ENCODE measurements at places on chromosomes 6 and 20.
A peak's percentile ranks its signal among the peaks of the same experiment; 100 is the strongest.

GRCh38 chr6:147067184-147067583, 137.0 kb upstream of the STXBP5 start:
- no peak for DNase-seq

- DNase-seq, result no peak
These were observed 36.1 kb downstream of the EFCAB8 start for GRCh38 chr20:32894711-32895355.

- no peak for DNase-seq
These were observed 1.4 kb downstream of the BHLHE23 start for GRCh38 chr20:63005365-63005861.

DNA sequence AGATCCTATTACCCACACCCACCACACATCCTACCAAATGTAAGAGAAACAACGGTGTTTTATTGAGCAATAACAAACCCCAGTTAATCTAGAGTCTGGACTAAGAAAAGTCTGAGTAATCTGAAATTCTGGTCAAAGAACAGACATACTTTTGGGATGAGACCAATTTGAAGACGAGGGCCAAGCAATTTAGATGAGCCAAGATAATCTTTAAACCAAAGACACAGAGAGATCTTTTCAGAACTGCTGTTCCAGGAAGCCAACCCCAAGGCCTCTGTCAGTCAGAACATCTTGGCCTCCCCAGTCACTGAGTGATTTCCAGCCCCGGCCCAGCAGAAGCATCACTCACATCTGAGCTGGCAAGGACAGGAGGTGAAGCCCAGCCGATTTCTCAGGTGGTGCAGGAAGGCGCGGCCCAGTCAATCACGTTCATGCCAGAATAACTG, 118.5 kb upstream of the SYNDIG1 start:
- DNase-seq, result no peak

GRCh38 chr6:12363651-12364381, 73.7 kb downstream of the EDN1 start:
- no peak for DNase-seq

GRCh38 chr6:130975325-130975724, 87.7 kb downstream of the EPB41L2 start:
- no peak for DNase-seq

GRCh38 chr6:161270116-161270515, 3.7 kb downstream of the AGPAT4 start:
- no peak for DNase-seq

DNA sequence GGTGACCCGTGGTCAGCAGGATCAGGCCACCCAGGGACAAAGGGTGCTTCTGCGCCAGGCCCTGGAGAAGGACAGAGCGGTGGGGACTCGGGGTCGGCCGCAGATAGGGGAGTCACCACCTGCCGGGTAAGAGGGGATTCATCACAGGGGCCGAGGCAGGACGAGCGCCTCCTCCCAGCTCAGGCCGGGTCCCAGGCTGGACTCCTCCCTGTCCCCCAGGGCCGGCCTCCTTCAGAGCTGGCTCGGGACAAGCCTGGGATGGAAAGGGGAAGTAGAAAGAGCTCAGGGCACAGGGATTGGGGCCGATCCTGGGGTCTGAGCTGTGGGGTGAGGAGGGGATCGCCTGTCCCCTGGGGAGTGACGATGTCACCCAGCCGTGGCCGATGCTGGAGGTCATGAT, 154.6 kb upstream of the PROKR2 start:
- DNase-seq, result no peak

DNA sequence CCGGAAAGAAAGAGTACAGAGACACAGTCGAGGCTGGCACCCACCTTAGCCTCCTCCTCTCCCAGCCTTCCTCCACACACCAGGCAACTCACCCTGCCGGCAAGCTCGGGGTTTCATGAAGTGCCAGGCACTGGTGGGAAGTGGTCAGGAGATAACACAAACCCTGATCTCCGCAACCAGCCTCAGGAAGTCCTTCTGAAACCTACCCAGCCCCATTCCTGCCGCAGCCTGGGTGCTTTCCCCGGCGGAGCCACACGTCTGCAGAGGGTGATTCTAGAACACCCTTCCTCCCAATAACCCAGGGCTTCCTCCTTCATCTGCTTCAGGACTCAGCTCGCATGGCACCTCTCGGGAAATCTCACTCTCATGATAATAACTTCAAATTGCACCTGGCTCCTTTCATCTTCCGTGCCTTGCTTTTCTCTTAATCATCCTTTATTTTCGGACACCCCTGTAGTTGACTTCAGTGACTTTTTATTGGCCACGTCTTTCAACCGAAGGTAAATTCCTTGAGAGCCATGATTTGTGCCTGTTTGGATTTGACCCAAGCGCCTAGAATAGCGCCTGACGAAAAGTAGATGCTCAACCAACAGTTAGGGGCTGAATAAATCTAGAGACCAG, 8.7 kb upstream of the HLA-E start:
- DNase-seq, result no peak

DNA sequence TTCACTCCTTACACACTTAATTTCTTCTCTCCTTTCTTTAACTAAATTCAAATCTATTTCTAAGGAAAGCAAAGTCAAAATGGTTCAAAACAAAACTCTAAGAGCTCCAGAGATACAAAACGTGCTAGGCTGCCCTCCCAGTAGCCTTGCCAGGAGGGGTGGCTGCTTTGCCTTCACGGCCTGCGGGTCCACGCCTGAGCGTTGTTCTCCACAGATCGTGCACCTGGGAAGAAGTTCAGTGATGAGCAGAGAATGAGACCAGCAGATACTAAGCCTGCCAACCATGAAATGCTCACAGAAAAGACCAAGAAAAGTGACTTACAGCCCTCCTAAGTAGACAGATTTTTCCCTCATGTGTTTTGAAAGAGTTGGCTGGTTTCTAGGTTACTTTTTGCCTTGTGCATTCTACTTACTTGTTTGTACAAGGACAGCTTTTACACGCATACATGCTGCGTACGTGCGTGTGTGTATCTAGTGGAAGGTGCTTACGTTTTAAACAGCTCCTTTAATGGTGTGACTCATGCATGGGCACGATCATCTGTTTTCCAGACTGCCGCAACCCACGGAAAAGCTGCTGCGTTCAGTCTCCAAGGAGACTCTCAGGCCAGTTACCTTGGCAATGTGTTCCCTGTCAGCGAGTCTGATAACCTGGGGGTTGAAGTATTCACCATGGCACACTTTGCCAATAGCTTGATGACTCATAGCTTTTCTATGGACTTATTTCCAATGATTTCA, 32.4 kb upstream of the PBOV1 start:
- peak; percentile 87 for DNase-seq

GRCh38 chr6:99779631-99780555, 173.3 kb downstream of the PRDM13 start:
- no peak for DNase-seq

DNA sequence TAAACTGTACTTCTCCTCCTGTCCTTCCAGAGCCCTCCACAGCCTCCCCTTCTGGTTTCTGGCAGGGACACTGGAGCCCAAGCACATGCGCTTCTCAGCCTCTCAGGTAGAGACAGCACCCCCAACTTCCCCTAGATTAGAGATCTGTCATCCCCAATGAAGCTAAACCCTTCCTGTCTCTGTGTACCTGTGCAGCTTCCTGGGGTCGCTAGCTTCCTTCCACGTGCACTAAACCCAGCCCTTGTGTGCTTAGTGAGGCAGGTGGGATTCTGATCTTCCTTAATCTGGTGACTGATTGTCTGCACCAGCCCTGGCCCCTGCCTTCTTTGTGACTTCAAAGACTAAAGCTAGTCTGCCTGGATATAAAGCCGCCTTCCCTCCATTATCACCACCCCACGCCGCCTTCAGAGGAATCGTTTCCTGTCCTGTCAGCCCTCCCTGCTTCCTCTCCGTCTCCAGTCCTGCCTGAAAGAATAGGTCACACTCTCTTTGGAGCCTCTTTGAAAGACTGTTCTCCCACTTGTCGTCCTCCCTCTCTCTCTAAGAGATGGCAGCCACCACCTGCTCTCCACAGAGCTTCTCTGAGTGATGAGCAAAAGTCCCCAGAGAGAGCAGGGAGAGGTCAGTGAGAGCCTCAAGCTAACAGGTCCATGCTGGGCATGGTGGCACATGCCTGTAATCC, 27.5 kb downstream of the CAPN11 start:
- no peak for DNase-seq

DNA sequence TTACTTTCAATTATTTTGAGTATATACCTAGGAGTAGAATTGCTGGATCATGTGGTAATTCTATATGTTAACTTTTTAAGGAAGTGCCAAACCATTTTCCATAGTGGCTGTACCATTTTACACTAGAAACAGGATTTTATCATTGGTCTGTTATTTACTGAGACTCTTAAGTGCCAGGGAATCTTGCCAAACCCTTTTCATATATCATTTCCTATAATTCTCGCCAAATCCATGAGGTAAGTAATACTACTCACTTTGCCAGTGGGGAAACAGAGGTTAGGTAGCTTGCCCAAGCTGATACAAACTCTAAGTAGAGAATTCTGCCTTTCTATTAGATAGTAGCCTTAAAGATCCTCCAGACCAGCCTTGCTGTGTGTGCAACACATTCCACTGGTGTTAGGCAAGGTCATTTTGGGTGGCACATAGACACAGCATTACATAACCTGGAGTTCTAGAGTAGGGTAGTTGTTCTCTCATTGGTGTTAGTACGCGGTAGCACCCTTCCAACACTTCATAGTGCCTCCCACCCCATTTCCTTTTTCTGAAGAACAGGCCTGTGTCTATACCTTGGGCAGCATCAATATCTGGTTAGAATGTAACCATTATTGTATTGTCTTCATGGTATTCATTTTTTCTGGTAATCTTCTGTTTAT, 65.5 kb downstream of the ARID1B start:
- DNase-seq, result no peak

DNA sequence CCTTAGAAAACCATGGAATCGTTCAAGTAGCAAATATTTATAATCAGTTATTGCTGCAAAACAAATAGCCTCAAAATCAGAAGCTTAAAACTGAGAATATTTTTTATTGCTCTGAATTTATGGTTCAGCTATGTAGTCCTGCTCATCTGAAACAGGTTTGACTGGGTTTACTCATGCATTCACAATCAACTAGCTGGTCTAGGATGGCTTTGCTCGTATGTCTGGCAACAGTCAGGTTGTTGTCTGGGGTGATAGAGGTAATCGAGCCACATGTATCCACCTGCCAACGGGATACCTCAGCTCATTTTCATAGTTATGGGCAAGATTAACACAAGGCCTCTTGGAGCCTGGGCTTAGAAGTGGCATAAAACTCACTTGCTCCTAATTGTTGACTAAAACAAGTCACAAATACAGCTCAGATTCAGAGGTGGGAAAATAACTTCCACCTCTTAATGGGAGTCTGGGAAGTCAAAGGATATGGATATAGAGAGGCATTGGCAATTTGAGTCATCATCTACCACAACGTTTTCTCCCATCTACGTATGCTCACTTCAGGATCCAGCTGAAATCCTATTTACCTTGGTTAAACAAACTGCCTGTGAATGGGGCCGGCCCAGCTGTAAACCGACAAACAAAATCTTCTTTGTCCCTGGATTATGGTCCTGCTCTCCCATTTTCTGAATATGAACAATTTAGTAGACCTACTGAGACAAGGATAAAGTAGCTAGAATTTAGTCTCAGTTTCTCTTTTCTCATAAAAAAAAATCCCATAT, 54.5 kb upstream of the TENT5A start:
- peak; percentile 97 for DNase-seq

DNA sequence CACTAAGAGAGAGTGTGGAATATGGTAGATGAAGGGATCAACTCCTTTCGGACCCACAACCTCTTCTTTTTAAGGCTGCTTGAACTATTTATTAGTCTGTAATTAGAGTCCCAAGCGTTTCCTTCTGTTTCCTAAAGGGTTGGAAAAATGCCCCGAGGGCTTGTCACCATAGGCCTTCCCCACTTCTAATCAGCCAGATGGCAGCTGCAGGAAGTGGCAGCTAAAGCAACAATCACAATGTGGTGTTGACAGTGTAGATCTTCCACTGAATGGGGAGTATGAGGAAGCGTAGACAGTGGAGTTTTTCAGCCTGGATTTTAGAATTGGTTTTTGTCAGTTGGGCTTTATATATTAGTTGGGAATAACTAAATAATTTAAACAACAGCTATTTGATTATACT, 40.6 kb downstream of the SLC35D3 start:
- peak; percentile 98 for DNase-seq

DNA sequence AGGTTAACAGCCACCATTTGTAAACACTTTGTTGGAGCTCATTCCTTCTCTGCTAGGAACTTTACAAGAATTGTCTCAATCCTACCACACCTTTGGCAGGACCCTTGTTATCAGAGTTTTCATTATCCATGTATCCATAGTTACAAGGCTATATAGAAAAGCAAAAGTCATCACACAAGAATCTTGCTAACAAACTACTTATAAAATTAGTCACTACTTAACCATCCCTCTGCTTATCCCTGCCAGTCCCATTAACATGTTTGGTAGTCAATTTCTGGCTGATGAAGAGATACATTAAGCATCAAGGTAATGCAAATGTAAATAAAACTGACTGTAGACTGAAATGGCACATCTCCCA, 10.4 kb downstream of the ZSWIM3 start:
- no peak for DNase-seq

DNA sequence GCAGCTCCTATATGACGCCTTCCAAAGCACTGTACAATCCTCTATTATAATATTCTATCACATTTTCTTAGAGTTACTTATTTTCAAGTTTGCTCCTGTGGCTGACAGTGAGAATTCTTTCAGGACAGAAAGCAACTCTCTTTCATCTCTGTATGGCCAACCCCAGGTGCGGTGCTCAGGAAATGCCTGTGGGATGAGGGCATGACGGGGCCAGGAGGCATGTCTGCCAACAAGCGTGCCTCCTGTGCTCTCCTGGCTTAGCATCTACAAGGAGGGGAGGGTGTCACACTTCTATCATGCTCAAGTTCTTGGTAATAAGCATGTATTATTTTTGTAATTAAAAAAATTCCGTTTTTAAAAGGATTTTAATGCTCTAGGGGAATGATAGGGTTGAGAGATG, 11.4 kb downstream of the MRPL14 start:
- no peak for DNase-seq

All from DMS153 (cell line).